ENCODE measurements at places on chromosomes 1 and 21.
A peak's percentile ranks its signal among the peaks of the same experiment; 100 is the strongest.

DNA sequence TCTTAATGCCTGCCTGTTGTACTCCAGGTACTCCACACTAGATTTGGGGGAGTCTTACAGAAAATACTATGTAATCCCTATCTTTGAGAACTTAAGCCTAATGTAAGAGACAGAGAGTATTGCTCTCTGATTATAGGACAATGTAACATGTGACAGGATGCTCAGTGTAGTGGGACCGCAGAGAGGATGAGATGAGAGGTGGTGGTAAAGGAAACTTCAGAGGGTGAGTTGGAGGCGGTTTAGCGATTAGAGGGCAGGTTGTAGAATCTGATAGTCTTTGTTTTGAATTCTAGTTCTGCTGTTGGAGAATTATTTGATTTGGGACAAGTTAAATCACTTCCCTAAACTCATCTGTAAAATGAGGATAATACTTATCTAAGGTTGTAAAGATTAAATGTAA is 5.4 kb downstream of the SOAT1 start:
- peak; percentile 7 for DNase-seq

- no peak for DNase-seq
These were observed 145.5 kb upstream of the IRF2BP2 start for GRCh38 chr1:234755449-234755863.

- no peak for DNase-seq
These were observed 203.9 kb downstream of the HIVEP3 start for GRCh38 chr1:41714638-41715389.

DNA sequence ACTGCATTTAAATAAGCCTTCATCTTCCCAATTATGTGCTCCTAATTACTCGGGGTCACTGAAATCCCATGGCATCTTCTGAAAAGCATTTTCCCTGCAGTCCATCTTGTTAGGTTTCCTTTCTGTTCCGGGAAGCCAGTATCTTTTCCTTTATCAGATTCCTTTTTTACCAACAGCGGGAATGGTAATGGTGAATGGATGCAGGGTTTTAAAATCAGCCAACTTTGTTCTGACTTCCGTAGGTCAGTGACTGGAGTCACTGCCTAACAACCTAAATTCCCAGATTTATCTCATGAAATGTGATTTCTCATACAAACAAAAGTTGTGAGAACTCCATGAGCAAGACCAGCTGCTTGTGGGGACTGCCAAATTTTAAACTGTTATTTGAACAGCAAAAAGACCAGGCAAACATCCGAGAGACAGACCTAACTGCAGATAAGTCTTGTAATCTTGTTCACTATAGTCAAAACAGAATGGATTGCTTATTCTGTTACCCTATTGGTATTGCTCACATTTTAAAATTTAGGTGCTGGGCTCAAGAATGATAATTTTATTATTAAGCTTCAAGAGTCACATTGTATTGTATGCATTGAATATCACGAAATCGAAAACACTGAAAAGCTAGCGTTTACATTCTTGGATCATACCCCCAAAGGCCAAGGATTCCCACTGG is 1.2 kb upstream of the RWDD3 start:
- no peak for DNase-seq

DNA sequence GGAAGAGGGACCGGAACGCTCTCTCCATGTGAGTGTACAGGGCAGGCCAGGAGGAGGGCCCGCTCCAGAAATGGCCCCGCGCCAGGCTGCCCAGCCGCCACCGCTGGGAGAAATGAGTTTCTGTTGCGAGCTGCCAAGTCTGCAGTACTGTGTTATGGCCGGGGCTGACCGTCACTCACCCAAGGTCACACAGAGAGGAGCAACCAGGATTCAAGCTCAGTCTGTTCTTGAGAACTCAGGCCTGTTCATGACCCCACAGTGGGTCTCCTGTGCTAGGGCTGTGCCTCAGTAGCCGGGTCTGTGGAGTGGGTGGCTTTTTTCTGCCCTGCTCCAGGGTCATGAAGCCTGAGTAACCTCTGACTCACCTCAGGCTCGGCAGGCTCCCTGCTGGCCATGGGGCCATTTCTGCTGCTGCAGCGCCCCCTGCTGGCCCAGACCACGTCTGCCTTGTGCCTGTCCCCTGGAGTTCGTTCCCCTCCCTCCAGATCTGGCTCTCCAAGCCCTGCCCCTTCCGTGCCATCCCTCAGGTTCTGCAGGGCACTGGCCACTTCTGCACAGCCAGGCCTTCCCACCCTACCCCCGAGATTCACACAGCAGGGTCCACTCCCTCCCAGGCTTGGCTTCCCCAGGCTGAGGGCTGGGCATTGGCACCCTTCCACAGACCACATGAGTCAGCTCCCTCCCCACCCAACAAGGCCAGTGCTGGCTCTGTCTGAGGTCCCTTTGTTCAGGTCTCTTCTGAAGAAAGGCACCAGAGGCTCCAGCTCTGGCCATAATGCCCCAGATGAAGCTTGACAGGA is 51.8 kb downstream of the EDN2 start:
- DNase-seq: peak; percentile 66

DNA sequence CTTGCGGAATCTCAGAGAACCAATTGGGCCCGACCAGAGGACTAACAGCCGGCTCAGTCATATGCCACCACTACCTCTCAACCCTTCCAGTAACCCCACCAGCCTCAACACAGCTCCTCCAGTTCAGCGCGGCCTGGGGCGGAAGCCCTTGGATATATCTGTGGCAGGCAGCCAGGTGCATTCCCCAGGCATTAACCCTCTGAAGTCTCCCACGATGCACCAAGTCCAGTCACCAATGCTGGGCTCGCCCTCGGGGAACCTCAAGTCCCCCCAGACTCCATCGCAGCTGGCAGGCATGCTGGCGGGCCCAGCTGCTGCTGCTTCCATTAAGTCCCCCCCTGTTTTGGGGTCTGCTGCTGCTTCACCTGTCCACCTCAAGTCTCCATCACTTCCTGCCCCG is 49.8 kb downstream of the ACP6 start:
- DNase-seq: no peak

GRCh38 chr21:33032434-33033047 is 6.8 kb downstream of the OLIG2 start:
- no peak for DNase-seq

GRCh38 chr1:177857285-177857684 is 112.6 kb downstream of the SEC16B start:
- no peak for DNase-seq

GRCh38 chr1:104797982-104798381 is 1048.3 kb downstream of the AMY1C start:
- no peak for DNase-seq

GRCh38 chr1:115337633-115338456 is at the start of gene NGF:
Gene NGF, minus strand, starts transcription at chr1:115338249. Its CDS starts 51,454 bp downstream, at chr1:115286795.
- DNase-seq: no peak

DNA sequence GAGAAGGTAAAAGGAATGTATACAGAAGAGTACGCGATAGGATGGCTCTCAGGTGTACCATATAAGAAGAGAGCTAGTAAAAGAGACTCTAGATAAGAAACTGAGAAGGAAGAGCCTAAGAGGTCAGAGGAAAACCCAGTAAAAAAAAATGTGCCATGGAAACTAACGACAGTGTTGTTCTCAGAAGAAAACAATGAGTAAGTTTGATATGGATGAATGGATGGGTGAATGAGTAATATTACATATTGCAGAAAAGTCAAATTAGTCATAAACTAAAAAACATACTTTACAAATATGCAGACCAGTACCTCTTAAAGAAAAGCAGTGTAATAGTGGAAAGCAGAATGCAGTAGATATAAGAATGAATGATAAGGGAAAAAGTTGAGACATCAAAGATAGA is 316.2 kb downstream of the HMCN1 start:
- no peak for DNase-seq

DNA sequence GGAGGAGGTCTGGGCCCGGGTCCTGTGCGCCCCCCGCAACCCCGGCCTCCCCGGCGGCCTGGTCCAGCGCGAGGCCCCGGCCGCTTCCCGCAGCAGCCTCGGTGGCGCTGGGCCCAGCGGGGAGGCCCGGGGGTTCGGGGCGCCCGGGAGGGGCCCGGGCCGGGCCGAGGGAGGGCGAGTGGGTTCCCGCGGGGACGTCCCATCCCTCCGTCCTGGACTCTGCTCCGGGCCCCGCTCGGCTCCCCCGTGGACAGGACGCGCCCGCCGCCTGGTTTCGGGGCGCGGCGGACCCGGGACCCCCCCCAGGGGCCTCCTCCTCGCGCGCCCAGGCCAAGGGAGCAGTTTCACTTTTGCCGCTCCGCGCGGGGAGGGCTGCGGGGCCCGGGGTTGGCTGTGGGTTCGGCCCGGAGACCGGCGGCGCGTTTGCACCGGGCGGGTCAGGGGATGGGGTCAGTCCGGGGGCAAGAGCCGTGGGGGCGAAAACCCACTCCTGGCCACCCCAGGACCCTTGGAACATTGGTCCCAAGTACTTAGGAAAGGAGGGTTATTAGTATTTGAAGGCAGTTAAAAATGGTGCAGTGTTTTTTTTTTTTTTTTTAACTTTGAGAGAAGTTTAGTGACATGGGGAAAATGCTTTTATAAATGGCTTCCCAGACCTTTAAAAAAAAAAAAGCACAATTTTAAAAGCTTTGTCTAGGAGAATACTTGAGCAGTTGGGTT is 677 bp downstream of the AGPAT3 start:
- no peak for DNase-seq
